ENCODE measurements at places on chromosomes 7 and 10.

DNA sequence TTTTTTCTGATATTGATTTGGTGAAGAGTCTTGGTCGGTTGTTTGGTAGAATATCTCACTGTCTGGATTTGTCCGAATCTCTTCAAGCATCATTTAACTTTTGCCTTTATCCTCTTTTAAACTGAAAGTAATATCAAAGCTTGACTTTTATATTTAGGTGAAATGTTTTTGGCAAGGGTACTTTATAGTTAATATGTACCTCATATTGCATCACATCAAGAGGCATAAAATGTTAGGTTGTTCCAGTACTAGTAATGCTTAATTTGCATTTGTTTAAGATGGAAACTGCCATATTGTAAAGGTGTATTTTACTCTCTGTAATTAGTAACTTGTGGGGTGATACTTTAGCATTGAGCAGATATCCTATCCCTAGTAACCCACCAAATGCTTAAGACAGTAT lies 17.1 kb upstream of the DDX21 start:
- no peak for DNase-seq
- no peaks in the 10 kb centered on the region for H3K4me1 ChIP-seq
- no peaks in the 10 kb centered on the region for H3K27me3 ChIP-seq
- peaks cover 17% of the 10 kb centered on the region for H3K36me3 ChIP-seq
- no peak overlapping the region for H3K4me3 ChIP-seq

DNA sequence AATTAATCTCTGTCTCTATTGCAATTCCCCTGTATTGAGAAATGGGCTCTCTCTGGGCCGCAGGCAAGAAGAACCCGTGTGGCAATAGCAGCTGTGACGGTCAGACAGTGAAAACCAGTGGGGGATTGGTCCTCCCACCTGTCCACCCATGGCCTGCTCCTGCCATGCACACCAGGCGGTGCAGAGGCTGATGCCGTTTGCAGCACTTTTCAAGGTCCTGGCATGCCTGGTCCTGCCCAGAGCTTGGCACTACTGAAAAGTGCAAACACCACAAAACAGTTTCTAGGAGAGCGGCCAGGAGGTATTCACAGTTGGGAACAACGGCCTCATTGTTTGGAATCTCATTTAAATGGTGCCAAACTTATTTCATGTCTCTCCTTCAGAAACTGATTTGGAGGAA lies 41.5 kb downstream of the PSPH start:
- peaks cover 26% of the 10 kb centered on the region for H3K36me3 ChIP-seq
- no peak for DNase-seq
- no peak overlapping the region for H3K27ac ChIP-seq
- H3K4me3 ChIP-seq: no peak overlapping the region

GRCh38 chr10:104640339-104641186 lies 527 bp upstream of the SORCS3 start:
- peaks cover 73% of the 10 kb centered on the region for H3K27me3 ChIP-seq
- DNase-seq: no peak

DNA sequence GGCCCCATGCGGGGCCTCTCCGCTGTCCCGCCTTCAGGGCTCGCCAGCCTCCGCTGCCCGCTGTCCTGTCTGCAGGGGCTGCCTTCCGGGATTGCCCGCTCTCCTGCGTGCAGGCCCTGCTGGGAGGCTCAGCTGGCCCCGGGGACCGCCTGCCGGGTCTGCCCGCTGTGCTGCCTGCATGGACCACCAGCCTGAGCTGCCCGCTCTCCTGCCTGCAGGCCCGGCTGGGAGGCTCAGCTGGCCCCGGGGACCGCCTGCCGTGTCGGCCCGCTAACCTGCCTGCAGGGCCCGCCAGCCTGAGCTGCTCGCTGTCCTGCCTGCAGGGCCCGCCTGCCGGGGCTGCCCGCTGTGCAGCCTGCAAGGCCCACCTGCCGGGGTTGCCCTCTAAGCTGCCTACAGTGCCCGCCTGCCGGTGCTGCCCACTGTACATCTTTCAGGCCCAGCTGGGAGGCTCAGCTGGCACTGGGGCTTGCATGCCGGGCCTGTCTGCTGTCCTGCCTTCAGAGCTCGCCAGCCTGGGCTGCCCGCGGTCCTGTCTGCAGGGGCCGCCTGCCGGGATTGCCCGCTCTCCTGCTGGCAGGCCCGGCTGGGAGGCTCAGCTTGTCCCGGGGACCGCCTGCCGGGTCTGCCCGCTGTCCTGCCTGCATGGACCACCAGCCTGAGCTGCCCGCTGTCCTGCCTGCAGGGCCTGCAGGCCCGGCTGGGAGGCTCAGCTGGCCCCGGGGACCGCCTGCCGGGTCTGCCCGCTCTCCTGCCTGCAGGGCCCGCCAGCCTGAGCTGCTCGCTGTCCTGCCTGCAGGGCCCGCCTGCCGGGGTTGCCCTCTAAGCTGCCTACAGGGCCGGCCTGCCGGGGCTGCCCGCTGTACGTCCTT lies 165.1 kb downstream of the GLRX3 start:
- H3K4me3 ChIP-seq: peak overlapping the region; percentile 89
- H3K27me3 ChIP-seq: no peaks in the 10 kb centered on the region
- DNase-seq: peak; percentile 66
- H3K4me1 ChIP-seq: no peaks in the 10 kb centered on the region

DNA sequence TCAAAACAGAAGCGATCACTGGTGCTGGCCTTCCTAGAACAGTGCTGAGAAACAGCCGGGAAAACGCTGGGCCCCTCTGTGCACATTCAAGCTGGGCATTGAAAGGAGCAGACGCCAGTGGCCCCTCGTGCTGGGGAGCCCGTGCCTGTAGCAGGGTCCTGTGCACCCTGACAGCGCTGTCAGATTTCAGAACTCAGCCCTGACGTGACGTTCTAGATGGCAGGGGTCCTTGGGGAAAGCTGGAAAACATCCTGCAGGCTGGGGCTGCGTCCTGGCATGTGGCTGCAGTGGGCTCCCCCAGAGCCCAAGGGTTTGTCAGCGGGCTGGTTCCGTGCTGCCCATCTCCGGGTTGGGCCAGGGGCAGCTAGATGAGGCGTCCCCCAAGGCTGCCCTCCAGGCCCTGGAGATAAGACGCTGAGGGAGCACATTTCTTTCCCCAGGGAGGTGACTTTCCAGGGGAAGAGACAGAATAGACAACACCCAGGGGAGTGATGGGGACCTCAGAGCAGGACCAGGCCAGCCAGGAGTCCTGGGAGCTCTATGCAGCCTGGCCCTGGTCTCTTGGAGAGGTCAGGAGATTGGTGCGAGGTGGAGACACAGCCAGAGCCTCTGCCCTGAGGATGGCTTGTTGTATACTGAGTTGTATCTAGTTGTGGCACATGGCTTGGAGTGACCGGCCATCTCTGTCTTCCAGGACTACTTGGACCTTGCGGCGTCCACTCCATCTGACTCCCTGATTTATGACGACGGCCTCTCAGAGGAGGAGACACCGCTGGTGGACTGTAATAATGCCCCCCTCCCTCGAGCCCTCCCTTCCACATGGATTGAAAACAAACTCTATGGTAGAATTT lies 12.1 kb upstream of the CSGALNACT2 start:
- no peak overlapping the region for H3K27ac ChIP-seq
- H3K4me3 ChIP-seq: no peak overlapping the region
- H3K4me1 ChIP-seq: peaks cover 33% of the 10 kb centered on the region

- peak overlapping the region; percentile 28 for H3K27ac ChIP-seq
- DNase-seq: no peak
- no peaks in the 10 kb centered on the region for H3K27me3 ChIP-seq
- peaks cover 14% of the 10 kb centered on the region for H3K4me1 ChIP-seq
Measured at GRCh38 chr7:22645418-22646181, 81.4 kb upstream of the IL6 start.

DNA sequence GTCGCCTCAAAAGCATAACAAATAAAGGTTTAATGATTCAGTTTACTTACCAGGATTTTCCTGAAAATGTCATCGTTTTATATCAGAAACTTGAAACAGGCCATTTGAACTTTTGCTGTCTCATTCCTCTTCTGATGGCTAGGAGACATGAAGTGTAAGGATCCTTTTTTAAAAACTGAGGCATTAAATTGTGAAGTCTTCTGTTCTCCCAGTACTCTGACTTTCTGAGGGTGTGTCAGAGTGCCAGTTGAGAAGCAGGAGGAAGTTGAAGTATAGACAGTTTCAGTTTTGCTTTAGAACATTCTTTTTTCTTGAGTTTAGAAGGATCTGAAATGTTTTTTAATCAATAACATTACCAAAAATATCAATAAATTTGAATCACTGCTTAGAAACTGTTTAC lies at the start of gene SAMD9L:
TSS of gene SAMD9L (minus strand) at position 242 of the 400 bp plus-strand sequence. CDS start 12,414 bp downstream, outside the sequence.
- H3K27ac ChIP-seq: peak within 1 kb of the TSS; percentile 98
- H3K4me1 ChIP-seq: peaks cover 19% of the 10 kb centered on the region
- H3K27me3 ChIP-seq: no peaks in the 10 kb centered on the region
- peak within 1 kb of the TSS; percentile 85 for H3K4me3 ChIP-seq
- DNase-seq: no peak
- peaks cover 4% of the 10 kb centered on the region for H3K36me3 ChIP-seq

DNA sequence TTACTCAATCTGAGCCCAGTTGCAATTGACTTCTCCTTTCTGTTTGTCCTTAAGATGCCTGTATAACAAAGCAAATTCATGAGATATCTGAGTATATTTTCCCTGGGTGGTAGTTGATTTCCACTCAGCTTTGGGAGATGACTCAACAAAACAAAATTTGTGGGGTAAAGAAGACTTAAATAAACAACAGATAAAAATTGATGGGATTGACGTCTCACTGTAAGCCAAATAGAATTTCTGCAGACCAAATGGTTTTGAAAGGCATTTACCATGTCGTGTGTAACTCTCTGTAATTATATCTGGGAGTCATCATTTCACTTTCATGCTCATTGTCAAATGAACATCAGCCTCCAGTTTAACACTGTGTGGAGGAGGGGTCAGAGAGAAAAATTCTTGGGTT lies 255.4 kb upstream of the MYO3A start:
- no peak overlapping the region for H3K4me3 ChIP-seq
- DNase-seq: no peak
- H3K4me1 ChIP-seq: peaks cover 1% of the 10 kb centered on the region
- peaks cover 5% of the 10 kb centered on the region for H3K36me3 ChIP-seq

GRCh38 chr10:17660921-17661320 lies 17.0 kb downstream of the STAM start:
- no peak for DNase-seq
- no peak overlapping the region for H3K27ac ChIP-seq
- H3K4me3 ChIP-seq: no peak overlapping the region
- peaks cover 61% of the 10 kb centered on the region for H3K36me3 ChIP-seq
- H3K27me3 ChIP-seq: no peaks in the 10 kb centered on the region
- peaks cover 30% of the 10 kb centered on the region for H3K4me1 ChIP-seq

- H3K27ac ChIP-seq: no peak overlapping the region
- DNase-seq: no peak
- no peaks in the 10 kb centered on the region for H3K36me3 ChIP-seq
- H3K4me3 ChIP-seq: no peak overlapping the region
- peaks cover 7% of the 10 kb centered on the region for H3K4me1 ChIP-seq
Measured at GRCh38 chr7:122884186-122884585, 2.1 kb downstream of the CADPS2 start.

DNA sequence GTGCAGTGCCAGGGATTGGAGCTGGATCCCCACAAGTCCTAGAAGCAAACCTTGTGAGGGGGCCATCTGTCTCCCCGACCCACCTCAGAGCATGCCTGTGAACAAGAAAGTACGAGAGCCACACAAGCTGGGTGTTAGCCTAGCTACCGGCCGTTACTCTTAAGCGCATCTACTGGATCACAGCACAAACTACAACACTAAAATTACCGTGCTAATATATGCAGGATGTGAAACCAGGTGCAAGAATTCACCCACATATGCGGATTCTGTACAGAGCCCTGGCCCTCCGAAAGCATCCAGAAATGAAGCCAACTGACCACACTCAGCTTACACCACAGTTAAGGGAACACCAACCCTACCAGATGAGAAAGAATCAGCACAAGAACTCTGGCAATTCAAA lies 16.0 kb upstream of the PRSS1 start:
- no peak overlapping the region for H3K4me3 ChIP-seq
- no peaks in the 10 kb centered on the region for H3K36me3 ChIP-seq
- DNase-seq: no peak
- H3K27ac ChIP-seq: no peak overlapping the region
- H3K27me3 ChIP-seq: no peaks in the 10 kb centered on the region

DNA sequence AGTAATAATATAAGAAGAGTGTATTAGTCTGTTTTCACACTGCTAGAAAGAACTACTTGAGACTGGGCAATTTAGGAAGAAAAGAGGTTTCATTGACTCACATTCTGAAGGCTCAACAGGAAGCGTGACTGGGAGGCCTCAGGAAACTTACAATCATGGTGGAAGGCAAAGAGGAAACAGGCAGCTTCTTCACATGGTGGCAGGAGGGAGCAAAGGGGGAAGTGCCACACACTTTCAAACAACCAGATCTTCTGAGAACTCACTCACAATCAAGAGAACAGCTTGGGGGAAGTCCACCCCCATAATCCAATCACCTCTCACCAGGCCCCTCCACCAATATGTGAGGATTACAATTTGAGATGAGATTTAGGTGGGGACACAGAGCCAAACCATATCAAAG lies 212.5 kb upstream of the HDAC9 start:
- DNase-seq: no peak
- H3K4me1 ChIP-seq: no peaks in the 10 kb centered on the region
- no peaks in the 10 kb centered on the region for H3K27me3 ChIP-seq
- no peak overlapping the region for H3K27ac ChIP-seq

GRCh38 chr10:132512693-132513345 lies 24.8 kb upstream of the INPP5A start:
- no peaks in the 10 kb centered on the region for H3K36me3 ChIP-seq
- H3K4me1 ChIP-seq: no peaks in the 10 kb centered on the region
- no peaks in the 10 kb centered on the region for H3K27me3 ChIP-seq
- no peak overlapping the region for H3K27ac ChIP-seq

GRCh38 chr10:74645692-74646091 lies 180.7 kb upstream of the KAT6B start:
- H3K36me3 ChIP-seq: peaks cover 25% of the 10 kb centered on the region
- H3K4me1 ChIP-seq: peaks cover 5% of the 10 kb centered on the region
- H3K4me3 ChIP-seq: no peak overlapping the region
- no peak overlapping the region for H3K27ac ChIP-seq
- DNase-seq: no peak

DNA sequence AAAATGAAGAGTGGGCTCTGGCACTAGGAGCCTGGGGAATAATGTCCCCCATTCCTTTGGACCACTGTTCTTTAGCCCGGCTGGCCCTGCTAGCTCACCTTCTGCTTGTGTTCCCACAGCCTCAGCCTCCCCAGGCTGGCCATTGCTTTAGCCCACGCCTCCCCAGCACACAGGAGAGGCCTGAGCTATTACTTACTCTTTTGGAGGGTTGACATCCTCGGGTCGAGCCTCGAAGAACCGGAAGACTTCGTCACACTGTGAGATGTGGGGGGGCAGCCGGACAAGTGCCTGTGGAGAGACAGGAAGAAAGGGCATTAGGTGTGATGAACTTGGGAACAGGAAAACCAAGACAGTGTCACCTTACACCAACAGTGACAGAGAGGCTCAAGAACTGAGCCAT lies 131.3 kb downstream of the SH3PXD2A start:
- H3K27me3 ChIP-seq: no peaks in the 10 kb centered on the region
- H3K4me1 ChIP-seq: no peaks in the 10 kb centered on the region
- no peak overlapping the region for H3K4me3 ChIP-seq
- DNase-seq: no peak
- H3K36me3 ChIP-seq: no peaks in the 10 kb centered on the region

GRCh38 chr10:17335065-17335464 lies 107.0 kb downstream of the VIM start:
- no peak overlapping the region for H3K4me3 ChIP-seq
- peaks cover 5% of the 10 kb centered on the region for H3K27me3 ChIP-seq
- peaks cover 2% of the 10 kb centered on the region for H3K4me1 ChIP-seq
- peaks cover under 1% of the 10 kb centered on the region for H3K36me3 ChIP-seq

- no peaks in the 10 kb centered on the region for H3K4me1 ChIP-seq
- no peak for DNase-seq
- H3K36me3 ChIP-seq: no peaks in the 10 kb centered on the region
- H3K27ac ChIP-seq: no peak overlapping the region
Measured at GRCh38 chr10:44850356-44850934, 60.7 kb upstream of the TMEM72 start.

Measured in stimulated activated naive B cell treated with anti-CD40 and anti-IgM and Interleukin-4, amounts not matched to agents 10 μg/mL and 1 μg/mL and 100 μg/mL, for 72 hours (primary cell).